ENCODE measurements at places on chromosomes 5 and 9.

GRCh38 chr5:142716963-142717362, 31.1 kb upstream of the FGF1 start:
- DNase-seq, result peak; percentile 53

DNA sequence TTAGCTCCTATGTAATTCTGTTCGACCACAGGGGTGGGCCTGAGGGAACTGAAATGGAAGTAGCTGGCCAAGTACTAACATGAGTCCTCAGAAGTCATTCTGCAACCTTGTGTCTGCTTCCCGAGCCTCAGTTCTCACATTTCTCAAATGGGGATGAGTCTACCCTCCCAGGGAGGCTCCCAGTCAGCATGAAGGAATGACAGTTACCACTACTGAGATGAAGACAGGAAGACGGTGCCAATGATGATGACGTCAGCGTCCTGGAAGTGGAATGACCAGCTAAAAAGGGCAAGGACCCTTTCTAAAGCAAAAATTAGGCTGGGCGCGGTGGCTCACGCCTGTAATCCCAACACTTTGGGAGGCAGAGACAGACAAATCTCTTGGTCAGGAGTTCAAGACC, 6.8 kb downstream of the PIP5KL1 start:
- DNase-seq, result no peak

DNA sequence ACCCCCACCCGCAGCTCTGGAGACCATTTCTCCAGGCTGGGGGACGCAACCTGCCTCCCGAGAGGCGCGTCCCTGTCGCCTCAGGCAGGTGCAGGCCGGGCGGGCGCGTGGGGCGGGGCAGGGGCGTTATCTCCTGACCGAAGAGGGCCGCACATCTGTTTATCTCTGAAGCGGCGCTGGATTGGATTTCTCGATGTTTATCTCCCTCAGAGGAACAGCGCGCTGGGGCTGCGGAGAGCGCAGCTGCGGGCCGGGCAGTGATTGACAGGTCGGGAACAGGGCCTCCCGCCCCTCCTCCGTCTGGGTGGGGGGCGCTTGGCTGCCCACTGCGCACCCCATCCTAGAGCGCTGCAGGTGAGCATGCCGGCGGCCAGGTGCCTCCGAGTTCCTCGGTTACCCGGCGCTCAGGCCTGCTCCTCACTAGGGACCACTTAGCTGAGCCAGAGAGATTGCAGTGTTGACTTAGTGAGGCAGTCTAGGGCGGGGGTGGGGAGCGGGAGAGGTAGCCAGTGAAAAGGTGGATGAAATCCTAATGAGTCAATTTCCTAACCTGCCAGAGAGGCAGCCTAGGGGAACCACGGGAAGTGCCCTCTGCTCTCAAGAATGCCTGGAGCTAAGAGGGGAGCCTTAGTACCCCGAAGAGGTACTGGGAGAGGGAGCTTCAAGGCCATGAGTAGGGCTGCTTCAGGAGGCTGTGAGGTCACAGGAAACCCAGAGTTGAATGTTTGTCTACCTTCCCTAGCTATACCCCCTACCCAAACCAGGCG, 39.6 kb upstream of the TIFAB start:
- no peak for DNase-seq

DNA sequence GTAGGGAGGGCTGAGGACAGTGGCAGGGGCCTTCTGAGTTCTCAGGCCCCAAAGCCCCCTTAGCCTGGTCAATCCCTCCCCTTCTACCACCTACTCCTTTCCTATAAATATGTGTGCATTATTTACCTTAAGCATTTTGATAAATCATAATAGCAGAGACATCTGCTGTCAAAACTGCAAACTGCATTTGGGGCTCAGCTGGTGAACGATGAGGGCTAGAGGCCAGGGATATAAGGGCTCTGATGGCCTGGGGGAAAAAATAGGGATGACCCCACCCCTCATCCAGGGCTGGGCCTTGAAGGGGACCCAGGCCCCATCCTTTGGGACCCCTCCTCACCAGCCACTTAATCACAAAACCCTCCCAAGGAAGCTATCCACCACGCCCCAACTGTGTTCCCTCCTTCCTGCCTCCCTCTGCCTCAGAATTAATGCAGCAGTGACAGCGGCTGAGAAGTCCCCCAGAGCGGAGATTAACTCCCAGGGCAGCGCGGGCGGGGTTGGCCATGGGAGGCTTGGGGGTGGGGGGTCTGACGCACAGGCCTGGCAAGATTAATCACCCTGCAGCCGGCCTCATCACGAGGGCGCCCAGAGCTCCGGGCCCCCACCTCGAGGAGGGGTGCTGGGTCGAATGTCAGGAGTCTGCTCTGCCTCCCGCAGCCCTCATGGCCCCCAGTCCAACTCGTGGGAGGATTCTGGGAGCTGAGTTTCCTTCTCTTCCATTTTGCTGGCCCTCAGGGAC, 42.1 kb downstream of the CXXC5 start:
- DNase-seq, result peak; percentile 53

DNA sequence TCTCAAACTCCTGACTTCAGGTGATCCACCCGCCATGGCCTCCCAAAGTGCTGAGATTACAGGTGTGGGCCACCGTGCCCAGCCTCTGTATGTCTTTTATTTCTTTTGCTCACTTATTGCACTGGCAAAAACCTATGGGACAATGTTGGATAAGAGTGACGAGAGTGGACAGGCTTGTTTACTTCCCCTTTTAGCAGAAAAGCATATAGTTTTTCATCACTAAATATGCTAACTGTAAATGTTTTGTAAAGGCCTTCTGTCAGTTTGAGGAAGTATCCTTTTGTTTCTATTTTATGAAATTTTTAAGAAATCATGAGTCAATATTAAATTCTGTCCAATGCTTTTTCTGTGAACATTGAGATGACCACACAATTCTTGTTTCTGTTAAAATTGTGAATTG, 103.3 kb downstream of the AUH start:
- no peak for DNase-seq

GRCh38 chr9:114742947-114743346, 61.0 kb upstream of the TEX48 start:
- no peak for DNase-seq
